ENCODE measurements at places on chromosomes 4 and X. TPM values are rescaled to one million over a fixed set of nuclear protein-coding genes. Genes with fewer than 3 reads are reported as not detected.

DNA sequence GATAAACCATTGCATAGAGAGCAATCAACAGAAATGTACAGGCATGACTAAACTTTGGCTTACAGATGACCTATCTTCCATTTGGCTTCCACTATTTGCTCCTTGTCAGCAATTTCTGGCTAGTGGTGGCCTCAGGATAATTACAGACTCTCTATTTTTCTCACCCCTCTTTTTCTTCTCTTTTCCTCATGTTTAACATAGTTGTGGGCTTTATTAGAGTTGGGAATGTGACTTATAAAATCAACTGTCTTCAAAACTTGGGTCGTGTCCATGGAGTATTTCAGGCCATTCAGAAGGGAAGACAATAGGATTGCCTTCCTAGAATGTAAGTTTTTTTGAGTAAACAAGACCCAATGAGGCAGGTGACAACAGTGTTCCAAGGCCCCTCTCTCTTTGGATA, 236.2 kb downstream of the FRAS1 start:
- DNase-seq = peak; percentile 3

MAD2L1 gene
- 12.8 TPM for total RNA-seq

GRCh38 chrX:109533631-109534030, 3.0 kb upstream of the NXT2 start:
- DNase-seq = no peak

- DNase-seq = no peak
Measured at GRCh38 chrX:13414006-13414647, 94.3 kb upstream of the ATXN3L start.

GDPD2 gene
- 0.30 TPM for total RNA-seq

XAGE1A gene
- not detected for total RNA-seq

- no peak for DNase-seq
Measured at GRCh38 chr4:3465698-3466671, 2.9 kb downstream of the DOK7 start.

DNA sequence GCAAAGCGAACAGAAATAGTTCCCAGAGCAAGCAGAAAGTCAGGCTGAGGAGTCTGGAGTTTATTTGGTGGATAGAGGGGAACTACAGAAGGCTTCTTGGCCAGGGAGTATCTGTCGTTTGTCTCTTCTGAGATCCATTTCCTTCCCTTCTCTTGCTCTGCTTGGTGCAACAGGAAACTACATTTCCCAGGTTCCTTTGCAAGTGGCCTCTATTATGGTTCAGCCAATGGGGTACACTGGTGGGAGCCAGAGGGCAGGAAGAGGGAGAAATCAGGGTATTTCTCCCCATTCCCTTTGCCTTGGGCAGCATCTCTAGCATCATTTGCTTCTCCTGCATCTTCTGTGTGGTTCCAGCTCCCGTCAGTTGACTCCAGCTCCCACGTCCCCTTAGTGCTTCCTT, 142.1 kb downstream of the BCOR start:
- DNase-seq = no peak

DNA sequence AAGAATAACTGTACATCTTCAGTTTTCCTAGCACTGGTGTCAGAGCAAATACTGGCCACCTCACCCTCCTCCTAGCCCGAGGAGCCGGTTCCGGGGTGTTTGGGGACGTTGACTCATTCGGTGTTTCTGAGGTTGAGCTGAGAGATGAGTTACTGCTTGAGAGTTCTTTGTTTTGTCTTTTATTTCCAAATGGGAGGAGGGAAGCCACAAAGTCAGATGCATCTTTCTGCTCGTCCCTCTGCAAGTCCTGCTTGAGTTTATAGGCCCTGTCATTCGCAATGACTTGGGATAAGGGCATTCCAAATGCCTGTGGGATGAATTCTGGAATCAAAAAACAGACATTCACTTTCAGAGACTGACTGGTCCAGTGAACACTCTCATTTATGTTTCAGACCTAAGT, 77.5 kb downstream of the HCCS start:
- DNase-seq = no peak

GRCh38 chr4:760616-761015, 55.0 kb downstream of the PCGF3 start:
- no peak for DNase-seq

DNA sequence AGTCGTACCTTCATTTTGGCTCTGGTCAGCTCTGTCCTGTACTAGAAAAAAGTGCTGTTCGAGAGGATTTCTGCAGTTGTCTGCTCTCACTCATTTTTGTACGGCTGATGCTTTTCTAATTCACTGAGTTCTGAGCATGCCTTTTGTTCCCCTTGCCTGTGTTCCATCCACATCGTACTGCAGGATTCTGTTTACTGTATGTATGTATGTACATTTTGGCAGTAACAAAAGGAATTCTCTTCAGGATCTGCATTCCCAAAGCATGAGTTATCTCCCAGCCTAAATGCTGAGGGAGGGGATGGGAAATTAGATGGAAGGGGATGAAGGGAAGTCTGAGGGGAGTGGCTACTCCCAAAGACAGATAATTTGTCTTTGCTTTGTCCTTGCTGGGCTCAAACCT, 87.6 kb downstream of the GBA3 start:
- peak; percentile 59 for DNase-seq

PAGE2 gene
- total RNA-seq = not detected

DNA sequence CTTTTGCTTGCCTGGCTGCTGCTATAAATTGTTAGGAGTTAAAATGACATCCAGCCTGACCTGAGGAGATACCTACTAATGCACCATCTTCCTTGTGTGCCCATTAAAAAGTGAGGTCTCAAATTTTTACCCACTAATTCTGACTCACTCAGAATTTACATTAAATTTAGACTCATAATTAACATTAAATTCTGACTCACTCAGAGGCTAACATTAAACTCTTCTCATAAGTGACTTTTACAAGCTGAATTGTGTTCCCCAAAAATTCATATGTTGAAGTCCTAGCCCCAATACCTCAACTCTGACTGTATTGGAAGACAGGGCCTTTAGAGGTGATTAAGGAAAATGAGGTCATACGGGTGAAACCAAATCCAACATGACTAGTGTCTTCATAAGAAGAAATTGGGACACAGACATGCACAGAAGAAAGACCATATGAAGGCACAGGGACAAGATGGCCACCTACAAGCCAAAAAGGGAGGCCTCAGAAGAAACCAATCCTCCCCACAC, 11.8 kb downstream of the CASP6 start:
- DNase-seq = no peak

PDE5A gene
- total RNA-seq = 40.2 TPM

GRCh38 chr4:30722359-30723200, 2.4 kb downstream of the PCDH7 start:
- no peak for DNase-seq

SH3D19 gene
- total RNA-seq = 47.8 TPM

DNA sequence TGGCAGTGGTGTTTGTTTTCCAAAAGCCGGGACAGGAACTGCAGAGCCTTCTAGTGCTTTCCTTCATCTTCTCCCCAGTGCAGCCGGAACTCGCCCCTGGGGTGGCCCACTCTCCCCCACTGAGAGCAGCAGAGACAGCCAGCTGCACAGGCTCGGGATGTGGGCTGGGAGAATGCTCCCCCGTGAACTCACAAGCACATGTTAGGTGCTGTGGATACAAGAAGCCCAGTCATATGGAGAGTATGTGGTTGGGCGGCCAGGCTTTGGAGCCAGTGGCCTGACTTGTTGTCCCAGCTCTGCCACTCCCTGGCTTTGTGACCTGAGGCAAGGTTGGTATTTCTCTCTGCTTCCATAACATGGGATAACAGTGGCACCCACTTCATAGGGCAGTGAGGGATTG, 9.4 kb upstream of the KIAA0232 start:
- DNase-seq = no peak

DNA sequence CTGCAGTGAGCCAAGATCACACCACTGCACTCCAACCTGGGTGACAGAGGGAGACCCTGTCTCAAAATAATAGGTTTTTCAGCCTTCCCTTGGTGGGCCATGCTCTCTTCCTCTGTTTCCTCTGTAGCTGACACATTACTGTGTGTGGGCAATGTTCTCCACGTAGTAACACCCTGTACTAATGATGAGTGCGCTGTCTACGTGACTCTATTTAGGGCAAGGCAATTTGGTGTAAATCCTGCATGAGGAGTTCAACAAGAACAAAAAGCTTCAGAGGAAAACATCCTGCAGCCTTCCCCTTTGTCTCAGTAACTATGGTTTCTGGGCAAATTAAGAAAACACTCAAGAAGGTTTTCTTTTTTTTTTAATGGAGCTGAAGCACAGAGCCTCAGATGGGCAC, 24.4 kb upstream of the JAKMIP1 start:
- DNase-seq = no peak

MUC7 gene
- not detected for total RNA-seq

DNA sequence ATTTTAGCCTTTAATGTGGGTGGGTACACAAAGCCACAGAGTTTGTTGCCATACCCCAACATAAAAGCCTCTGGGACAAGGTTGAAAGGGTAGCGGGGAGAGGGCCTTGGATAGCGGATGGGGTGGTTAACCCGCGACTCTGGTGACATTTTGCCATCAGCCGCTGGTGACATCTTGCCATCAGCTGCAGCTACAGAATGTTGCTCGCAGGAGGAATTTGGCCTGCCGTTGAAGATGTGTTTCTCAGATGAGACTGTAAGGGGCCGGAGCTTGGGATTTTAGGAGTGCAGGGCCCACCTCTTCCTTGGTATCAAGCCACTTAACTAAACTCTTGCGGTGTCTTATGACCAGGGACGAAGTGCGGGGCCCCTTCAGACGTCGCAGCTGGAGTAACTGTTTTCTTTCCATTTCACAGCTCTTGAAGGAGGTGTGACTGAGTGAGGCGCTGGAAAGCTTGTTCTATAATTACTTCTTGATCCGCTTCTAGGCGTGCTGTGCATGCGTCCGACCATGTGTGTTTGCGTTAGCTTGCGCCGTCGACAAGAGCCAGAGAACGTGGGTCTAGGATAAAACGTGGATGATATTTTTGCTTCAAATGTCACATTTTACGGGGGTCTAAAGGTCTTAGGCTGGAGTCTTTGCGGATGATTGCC, 820 bp upstream of the RASL11B start:
- no peak for DNase-seq

DRP2 gene
- total RNA-seq = 0.69 TPM

FGG gene
- total RNA-seq = not detected

DNA sequence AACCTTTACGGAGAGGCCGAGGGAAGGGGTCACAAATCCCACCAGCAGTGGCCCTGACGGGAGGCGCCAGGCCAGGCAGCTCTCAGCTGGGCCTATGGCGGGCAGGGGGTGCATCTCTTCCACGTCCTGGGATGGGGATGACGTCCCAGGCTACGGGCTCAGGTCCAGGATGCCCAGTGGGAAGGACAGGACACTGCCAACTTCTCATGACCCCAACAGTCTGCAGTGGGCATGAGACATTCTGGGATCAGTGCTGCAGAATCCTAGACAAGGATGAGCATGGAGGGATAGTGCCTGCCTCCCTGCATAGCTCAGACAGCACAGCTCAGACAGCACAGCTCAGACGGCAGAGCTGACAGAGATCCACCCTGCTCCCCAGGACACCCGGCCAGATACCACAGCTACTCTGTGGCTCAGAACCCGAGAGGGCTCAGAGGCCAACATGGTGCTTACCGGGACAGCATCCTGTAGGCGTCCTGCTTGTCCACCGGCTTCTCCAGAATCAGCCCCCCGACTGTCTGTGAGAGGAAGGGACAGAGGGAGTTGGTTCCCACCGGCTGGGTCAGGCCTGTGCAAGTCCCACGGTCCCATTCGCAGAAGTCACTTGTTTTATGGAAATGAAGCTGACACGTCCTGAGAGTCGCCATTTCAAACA, 17.3 kb downstream of the ASMTL start:
- no peak for DNase-seq

RNF128 gene
- total RNA-seq = 4.2 TPM
